Caki2 (cell line): ENCODE measurements at places on chromosomes 6 and 20. TPM values are rescaled to one million over a fixed set of nuclear protein-coding genes. Genes with fewer than 3 reads are reported as not detected.

- peak; percentile 89 for DNase-seq
Observed at GRCh38 chr6:109877028-109878004, 100.8 kb upstream of the GPR6 start.

PRSS16 gene
- 10.7 and 14.3 TPM in 2 replicates for total RNA-seq

PAK5 gene
- total RNA-seq, result not detected in 2 replicates

GRCh38 chr6:130815200-130816071 lies 11.8 kb upstream of the SMLR1 start:
- DNase-seq, result no peak

DNA sequence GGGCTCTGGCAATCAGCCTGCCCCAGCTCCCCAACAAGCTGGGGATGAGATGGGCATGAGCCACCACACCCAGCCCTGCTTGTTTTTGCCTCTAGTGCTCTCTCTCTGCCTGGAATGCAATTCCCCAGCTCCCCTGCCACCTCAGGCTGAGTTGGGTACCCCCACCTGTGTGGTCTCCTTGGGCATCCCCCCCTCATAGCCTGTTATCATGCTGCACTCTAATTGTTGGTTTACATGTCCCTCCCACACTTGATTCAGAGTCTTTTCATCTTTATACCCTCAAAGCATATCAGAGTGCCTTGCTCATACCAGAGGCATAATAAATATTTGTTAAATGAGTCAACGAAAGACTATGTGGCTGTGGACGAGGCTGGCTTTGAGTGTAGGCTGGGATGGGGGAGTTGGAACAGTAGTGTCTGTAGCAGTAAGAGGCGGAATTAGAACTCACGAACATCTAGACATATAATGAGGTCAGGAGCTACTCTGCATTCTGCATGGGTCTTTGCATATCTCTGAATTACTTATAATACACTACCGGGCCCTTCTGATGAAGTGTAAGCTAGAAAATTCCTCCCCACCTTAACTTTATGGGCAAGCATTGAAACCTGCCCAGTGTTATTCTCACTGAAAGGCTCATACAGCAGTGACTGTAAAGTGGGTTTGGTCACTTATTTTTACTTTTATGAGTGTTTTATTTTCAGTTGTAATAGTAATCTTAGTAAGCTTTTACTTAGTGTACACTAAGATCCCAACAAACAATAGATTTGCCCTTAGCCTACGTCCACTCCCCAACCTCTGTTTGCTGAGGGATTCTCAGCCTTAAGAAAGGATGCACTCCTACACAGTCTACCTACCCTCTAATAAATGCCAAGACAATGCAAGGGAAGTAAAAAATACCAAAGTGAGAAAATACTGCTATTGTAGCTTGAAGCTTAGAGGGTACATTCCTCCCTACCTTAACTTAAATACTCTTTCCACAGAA lies 58.7 kb downstream of the EDN1 start:
- peak; percentile 89 for DNase-seq

- no peak for DNase-seq
Observed at GRCh38 chr6:132888701-132889100, 74.3 kb downstream of the RPS12 start.

RSPH9 gene
- total RNA-seq, result not detected in 2 replicates
